ENCODE measurements at places on chromosomes 11 and 22.
A peak's percentile ranks its signal among the peaks of the same experiment; 100 is the strongest.

- DNase-seq, result no peak
Measured at GRCh38 chr22:20034143-20034542, 13.2 kb downstream of the TANGO2 start.

DNA sequence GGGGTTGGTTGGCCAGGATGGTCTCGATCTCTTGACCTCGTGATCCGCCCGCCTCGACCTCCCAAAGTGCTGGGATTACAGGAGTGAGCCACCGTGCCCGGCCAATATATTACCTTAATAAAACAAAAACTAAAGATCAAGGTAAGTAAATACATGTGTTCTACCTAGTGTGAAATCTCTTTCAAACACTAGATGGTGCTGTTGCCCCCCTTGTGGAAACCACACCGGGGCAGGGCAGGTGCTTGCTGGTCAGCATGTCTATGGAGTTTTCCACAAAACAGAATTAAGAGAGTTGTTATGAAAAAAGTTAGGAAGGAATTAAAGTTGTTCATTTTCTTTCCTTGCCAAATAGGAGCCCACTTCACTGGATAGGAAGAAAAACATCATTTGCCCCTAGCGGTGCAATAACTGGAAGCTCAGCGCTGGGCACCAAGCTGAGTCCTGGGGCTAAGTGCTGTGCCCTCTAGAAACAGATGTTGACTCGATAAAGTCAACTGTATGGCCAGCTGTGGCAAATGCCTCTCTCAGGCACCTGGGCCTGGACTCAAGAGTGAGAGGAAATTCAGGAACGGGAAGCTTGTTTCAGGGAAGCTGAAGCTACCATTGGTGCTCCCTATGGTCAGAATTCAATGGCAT lies 6.3 kb upstream of the KCNJ5 start:
- peak; percentile 41 for DNase-seq

GRCh38 chr11:76135491-76135890 lies 70.8 kb downstream of the WNT11 start:
- DNase-seq, result no peak

DNA sequence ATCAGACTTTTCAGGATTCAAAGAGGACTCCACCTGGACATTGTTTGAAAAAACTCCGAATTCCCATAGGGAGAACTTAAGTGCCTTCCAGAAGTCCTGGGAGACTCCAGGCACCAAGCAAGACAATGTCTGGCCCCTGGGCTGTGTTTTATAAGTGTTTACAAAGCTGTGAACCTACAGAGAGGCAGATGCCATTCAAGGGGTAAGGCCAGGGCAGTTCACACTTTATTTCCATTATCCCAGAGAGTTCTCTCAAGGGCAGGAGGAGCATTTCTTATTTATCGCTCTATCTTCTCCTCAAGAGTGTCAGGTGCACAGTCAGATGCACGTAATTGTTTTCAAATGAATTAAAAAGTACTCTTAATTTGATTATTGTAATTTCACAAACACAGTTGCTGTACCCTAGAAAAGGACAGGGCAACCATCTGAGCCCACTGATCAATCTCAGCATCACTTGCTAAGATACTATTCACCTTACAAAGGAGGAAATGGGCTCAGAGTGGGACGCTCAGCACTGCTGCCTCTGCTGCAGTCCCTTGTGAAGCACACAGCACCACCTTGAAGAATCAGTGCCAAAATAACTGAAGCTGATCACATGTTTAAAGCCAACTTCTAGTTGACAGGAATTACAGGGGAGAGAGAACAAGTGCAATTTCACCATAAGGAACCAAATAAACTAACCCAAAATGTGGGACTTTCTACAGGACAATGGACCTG lies 35.0 kb downstream of the RASSF10 start:
- no peak for DNase-seq

- no peak for DNase-seq
Measured at GRCh38 chr22:49153921-49154320, 673.8 kb downstream of the BRD1 start.

DNA sequence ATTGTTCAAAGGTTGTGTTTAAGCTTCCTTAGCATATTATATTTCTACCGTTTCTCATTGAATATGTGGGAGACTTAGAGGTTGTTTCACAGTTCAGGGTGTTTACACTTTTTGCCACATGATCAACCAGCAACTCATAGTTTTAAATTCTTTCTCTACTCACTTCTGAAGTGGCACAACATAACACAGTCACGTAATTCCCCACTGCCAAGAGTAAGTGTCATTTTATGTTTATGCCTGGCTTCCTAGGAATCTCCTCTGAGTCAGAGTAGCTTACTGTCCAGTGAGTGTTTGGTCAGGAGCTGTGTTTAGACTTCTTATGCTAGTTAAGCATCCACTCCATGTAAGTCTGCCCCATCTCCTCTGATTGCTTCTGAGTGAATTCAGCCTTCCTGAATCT lies 520.8 kb upstream of the KIRREL3 start:
- DNase-seq, result no peak

DNA sequence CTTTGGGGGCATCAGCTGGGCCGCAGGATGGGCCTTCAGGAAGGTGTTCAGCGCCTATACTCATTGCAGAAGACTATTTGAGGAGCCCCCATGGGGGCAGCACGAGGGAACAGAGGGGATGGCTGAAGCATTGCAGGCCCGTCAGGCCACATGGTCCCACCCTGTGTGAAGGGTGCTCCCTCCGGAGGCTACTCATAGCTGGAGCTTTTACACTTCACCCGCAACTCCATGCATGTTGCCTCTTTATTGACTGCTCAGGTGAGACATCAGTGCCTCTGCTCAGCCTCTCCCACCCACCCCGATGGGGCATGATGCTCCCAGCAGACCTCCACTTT lies 1500.9 kb downstream of the TBC1D22A start:
- no peak for DNase-seq

DNA sequence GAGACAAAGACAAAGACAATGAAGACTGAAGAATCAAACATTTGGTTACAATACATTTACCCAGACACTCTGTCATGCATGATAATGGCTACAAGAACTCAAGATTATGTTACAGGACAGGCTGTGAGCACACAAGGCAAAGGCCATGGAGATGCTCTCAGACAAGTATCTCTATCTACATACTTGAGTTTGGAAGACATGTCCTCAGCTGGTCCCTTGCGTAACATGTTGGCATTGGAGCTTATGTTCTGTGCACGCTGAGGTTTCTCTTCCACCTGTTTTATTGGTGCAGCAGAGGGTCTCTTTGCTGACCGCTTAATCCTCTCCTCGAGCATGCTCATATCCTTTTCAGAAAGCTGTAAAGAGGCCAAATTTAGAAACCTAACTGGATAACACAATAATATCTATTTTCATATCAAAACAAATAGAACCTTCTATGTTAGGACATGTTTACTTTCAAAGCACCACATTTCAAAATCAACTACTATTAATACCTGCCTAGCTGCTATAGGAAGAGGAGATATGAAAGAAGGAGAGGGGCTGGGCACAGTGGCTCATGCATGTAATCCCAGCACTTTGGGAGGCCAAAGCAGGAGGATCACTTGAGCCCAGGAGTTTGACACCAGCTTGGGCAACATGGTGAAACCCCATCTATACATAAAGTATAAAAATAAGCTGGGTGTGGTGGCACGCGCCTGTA lies 41.6 kb downstream of the F2 start:
- no peak for DNase-seq

DNA sequence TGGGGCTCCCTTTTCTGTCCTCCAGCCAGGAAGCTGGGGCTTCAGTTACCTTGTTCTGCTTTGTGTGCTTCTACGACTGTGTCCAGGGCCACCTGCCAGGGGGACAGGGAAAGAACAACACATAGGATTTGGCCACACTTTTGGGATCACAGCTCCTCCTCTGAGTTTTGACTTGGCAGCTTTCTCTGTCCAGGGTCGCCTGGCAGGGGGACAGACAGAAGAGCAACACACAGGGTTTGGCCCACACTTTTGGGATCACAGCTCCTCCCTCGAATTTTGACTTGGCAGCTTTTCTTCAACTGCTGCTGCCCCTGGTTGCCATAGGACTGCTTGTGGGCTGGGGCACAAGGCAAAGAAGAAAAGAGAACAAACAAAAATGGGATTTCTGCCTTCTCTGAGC lies 19.1 kb downstream of the INCENP start:
- DNase-seq, result no peak

- DNase-seq, result no peak
Measured at GRCh38 chr11:27847496-27847895, 147.2 kb upstream of the BDNF start.

- peak; percentile 74 for DNase-seq
Measured at GRCh38 chr11:68003846-68004550, at the start of gene UNC93B1. Gene UNC93B1, minus strand, starts transcription at chr11:68004097. Its CDS starts 54 bp downstream, at chr11:68004043.

GRCh38 chr11:15223318-15223717 lies 108.6 kb downstream of the INSC start:
- no peak for DNase-seq

GRCh38 chr11:78298291-78298771 lies 109.6 kb downstream of the USP35 start:
- no peak for DNase-seq

- DNase-seq, result no peak
Measured at GRCh38 chr11:12542186-12542935, 131.9 kb upstream of the TEAD1 start.

GRCh38 chr11:17388609-17389210 lies at the start of gene KCNJ11:
Gene KCNJ11, minus strand, starts transcription at chr11:17388659. Its CDS starts 568 bp downstream, at chr11:17388091.
- peak; percentile 5 for DNase-seq

- no peak for DNase-seq
Measured at GRCh38 chr22:22870577-22871404, 16.8 kb upstream of the IGLL5 start.

- no peak for DNase-seq
Measured at GRCh38 chr11:70828593-70829082, 423.7 kb downstream of the SHANK2 start.
